ENCODE measurements at places on chromosomes 1 and 21.

DNA sequence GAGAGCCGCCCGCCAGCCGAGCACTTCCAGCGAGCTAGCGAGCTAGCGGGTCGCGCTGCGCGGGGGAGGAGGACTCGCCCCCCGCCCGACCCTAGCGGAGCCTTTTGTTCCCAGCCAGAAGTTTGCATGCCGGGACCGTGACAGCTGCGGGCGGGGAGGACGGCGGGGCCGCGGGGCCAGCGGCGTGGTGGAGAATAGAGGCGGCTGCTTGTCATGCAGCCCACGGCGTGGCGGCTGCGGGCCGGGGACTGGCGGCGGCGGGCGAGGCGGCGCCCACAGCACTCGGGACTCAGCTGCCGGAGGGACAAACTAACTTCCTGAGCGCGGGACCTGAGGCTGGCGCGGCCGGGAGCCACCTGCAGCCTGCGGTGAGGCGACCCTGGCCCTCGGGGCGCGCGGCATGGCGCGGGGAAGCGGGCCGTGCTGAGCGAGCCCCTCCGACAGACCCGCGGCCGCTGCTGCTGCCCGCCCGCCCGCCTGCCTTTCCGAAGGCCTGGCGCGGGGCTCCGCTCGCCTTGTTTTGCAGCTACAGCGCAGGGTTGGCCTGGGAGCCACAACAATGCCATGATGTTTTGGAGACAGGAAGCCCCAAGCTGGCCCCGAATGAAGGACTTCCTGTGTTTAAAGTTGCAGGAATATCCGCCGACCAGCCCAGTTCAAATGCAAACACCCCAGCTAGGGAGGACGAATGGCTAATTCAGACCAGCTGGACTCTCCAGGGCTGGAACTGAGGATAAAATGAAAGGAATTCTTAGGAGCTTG lies 82.2 kb upstream of the BMP8A start:
- DNase-seq = no peak

DNA sequence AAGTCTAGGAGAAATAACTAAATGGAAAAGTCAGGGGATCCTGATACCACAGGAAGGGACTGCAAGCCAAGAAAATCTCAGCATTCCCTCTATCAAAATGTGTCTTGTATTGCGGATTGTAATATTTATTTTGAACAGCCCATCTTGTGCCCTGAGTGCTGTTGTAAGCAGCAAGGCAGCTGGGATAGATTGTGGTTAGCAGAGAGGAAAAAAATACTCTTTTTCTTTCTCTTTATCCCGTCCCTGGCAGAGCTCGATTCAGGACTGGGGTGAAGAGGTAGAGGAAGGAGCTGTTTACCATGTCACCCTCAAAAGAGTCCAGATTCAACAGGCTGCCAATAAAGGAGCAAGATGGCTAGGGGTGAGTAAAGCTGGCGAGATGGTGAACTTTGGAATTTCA lies 1.2 kb downstream of the RGL1 start:
- no peak for DNase-seq

DNA sequence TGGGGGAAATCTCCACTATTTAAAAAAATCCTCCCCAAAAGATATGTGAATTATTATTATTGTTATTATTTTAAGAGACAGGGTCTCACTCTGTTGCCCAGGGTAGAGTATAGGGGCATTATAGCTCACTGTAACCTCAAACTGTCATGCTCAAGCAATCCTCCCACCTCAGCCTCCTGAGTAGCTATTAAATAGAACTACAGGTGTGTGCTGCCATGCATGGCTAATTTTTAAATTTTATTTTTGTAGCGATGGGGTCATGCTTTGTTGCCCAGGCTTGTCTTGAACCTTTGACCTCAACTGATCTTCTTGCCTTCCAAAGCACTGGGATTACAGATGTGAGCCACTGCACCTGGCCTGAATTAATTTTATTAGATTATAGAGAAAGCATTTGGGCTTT lies 116.8 kb downstream of the RABGAP1L start:
- DNase-seq = no peak

- no peak for DNase-seq
Observed at GRCh38 chr1:162003061-162003829, 20.4 kb downstream of the OLFML2B start.

DNA sequence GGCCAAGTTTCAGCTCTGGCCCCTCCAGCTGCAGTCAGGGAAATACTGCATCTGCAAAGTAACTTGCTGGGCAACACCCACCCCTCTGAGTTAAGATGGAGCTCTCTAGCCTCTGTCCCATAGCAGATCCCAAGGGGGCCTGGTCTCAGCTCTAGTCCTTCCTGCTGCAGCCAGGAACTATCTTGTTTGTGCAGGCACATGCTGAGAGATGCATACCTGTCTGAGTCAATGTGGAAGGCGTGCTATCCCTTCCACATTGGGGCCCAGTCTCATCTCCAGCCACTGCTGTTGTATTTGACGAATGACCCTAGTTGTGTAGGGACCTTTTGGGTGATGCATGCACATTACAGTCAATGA lies 76.4 kb downstream of the CTH start:
- DNase-seq = no peak

DNA sequence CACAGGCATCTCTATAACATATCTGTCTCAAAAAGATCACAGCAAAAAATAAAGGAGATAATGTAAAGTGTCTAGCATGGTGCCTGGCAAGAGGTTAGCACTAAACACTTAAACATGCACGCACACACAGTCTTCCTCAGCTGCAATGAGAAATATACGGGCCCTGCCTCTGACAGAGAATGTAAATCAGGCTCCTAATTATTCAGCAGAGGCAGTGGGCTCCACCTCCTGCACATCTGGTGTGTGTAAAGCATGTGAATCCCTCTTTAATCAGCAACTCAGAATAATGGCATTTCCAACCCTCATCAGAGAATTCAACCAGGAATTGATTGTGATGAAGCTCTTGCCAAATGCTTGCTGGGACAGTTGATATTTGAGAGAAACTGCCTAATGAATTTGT lies 85.6 kb upstream of the KCNA3 start:
- DNase-seq = no peak

- DNase-seq = no peak
Observed at GRCh38 chr1:67647036-67647798, 37.8 kb upstream of the GADD45A start.

DNA sequence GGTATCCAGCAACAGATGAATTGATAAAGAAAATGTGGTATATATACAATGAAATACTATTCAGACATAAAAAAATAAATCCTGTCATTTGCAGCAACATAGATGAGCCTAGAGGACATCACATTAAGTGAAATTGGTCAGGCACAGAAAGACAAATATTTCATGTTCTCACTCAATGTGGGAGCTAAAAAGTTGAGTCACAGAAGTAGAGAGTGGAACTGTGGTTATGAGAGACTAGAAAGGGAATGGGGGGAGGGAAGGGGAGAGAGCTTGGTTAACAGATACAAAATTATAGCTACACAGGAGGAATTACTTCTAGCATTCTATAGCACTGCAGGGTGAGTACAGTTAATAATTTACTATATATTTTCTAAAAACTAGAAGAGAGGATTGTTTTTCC lies 37.1 kb upstream of the SERPINC1 start:
- no peak for DNase-seq

- no peak for DNase-seq
Observed at GRCh38 chr1:246434335-246434734, 72.7 kb downstream of the SMYD3 start.

GRCh38 chr1:213284626-213285025 lies 233.6 kb downstream of the RPS6KC1 start:
- no peak for DNase-seq

DNA sequence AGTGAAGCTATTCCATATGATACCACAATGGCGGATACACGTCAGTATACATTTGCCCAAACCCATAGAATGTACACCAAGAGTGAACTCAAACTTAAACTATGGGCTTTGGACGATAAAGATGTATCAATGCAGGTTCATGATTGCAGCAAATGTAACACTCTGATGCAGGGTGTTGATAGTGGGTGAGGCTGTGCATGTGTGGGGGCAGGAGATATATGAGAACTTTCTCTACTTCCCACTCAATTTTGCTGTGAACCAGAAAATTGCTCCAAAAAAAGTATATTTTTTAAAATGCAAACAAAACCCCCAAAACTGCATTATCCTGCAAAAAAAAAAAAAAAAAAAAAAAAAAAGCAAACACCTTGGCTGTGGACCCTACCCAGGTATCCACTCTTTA lies 3.4 kb downstream of the ATP1A2 start:
- DNase-seq = no peak

DNA sequence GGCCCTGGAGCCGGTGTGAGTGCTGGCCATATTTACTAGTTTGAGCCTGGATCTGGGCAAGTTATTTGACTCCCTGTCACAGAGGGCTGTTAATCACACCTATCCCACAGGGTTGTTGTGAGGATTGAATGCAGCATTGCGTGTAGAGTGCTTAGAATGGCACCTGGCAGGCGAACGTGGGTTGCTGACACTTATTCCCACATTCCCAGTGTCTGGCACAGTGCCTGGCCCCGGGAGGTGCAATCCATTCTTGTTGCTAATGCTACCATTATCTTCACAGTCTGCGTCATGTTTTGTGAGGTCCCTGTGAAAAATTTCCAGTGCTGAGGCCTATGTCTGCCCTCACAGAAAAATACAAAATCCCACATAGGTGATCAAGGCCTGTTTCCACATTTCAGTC lies 66.1 kb downstream of the CD2 start:
- no peak for DNase-seq

DNA sequence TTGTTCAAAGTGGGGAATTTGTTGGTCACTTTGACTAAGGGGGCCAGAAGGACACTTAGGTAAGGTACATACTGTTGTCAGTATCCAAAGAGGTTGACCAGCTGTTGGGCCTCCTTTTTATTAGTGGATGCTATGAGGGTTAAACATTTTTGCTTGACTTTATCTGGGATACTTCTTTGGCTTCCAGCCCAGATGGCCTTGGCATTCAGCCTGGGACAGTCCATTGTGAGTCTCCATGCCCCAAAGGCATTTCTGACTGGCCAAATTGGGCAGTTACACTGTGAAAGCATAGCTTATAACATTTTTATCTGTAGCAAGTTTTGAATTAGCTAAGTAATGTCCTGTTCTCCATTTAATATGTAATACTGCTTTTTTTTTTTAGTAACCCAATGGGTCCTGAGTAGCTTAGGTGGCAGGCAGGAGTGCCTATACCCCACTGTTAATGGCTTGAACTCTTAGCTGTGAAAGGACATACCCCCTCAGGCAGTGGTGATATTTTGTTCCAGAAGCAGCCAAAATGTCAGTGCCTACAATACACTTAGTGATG lies 35.4 kb upstream of the CD1D start:
- no peak for DNase-seq
